ENCODE measurements at places on chromosomes 6 and 20.

GRCh38 chr6:152496731-152497130, 140.4 kb downstream of the SYNE1 start:
- no peak for DNase-seq

- no peak for DNase-seq
These were observed 9.6 kb downstream of the CLDN20 start for GRCh38 chr6:155273431-155273830.

GRCh38 chr6:125370343-125370742, 68.6 kb upstream of the HDDC2 start:
- DNase-seq = no peak

- DNase-seq = no peak
These were observed 3.0 kb downstream of the PSMF1 start for GRCh38 chr20:1121429-1121828.

DNA sequence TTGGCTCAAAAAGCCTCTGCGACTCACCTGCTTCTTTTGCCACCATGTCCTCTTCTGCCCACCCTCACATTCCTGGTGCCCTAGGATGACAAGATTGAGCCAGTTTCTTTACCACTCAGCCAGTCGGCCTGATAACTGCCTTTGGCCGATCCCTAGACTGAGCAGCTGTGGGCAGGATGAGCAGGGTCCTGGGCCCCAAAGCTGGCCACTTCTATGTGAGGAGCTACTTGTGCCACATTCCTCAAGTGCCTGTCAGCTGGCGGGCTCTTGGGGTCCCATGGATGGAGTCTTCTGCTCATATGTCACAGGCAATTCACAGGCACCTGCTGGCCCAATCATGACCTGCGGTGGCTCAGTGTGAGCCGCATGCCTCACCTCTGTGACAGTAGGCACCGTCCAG, 16.5 kb downstream of the DYNLRB1 start:
- DNase-seq = no peak

DNA sequence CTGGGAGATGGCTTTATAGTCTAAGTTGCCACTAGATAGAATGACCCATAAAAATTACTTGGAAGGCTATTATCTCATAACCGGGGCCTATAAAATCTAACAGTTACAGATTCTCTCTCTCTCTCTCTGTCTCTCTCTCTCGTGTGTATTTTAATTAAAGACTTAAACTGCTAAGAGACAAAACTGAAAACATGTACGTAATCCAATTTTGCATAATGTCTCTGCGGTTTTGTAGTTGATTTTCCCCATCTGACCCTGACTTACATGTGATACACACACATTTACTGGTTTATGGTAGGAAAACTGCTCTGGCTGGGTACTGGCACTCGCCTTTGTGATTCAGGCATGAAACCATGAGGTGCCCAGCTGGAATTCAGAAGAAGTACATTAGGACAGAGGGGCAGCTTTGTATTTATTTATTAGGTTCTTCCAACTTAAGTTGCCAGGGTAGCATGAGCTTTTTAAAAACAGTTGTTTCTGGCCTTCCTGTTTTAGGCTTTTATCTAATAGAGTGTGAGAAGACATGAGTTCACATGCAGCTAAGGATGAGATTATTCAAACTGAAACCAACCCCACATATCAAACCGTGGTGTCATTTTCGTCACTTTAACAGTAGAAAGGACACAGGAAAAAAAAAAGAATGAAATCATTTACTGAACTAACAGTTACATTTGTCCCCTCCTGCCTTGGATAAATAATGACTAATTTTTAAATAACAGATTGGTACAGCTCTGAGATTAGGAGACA, 182.5 kb downstream of the GMPR start:
- peak; percentile 61 for DNase-seq

DNA sequence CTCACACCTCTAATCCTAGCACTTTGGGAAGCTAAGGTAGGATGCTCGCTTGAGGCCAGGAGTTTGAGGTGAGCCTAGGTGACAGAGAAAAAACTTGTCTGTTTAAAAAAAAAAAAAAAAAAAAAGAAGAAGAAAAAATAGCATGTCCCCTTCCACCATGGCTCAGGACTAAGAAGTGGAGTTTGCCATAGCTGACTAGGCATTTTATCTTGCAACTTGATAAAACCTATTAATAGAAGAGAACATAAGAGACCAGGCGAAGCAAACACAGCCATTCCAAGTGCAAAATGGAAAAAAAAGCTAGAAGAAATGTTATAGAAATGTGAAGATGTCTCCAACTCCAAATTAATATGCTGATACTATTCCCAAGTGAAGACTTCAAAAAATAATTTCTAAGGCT, 277.5 kb downstream of the MEI4 start:
- no peak for DNase-seq

- DNase-seq = no peak
These were observed 39.2 kb downstream of the KIF3B start for GRCh38 chr20:32316667-32317066.

DNA sequence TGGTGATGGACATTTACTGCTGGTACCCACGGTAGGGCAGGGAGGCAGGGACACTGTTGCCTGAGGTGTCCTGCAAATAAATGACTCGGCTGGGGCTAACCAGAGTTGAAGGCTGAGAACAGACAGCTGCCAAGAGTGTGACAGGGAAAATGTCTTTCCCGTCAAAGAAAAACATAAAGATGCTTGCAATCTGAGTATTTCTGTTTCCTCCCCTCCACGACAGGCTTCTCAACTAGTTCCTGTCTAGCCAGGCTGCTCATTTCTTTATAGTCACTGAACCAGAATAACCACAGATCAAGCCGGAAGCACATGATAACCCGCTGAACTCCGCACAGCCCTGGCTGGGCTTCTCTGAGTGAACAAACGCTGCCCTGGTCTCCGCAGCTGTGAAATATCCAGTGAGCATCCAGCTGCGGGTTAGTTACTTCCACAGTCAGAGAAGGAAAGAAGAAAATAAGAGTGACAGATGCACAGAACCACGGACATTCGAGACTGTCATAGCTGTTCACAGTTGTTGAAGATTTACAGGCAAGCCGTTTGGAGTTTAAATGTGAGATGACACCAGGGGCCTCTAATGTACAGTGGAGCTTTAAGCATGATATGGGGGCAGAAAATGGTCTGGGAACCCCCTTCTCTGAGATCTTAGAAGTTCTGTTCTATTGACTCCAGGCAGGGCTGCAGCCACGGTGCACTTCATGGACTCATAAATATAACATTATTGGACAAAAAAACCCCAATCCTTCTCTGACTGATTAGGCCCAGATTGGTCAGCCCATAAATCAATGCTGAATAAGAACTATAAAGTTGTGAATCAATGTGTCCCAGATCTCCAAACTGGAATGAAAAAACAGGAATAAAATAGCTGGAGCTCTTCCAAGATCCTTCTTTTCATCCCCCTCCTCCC, 299.9 kb upstream of the SUPT3H start:
- DNase-seq = peak; percentile 49

GRCh38 chr6:26350858-26351543, 14.0 kb upstream of the BTN3A2 start:
- DNase-seq = no peak

GRCh38 chr6:34718976-34719375, 22.4 kb upstream of the ILRUN start:
- no peak for DNase-seq

GRCh38 chr6:33985947-33986346, 159.9 kb downstream of the GRM4 start:
- DNase-seq = no peak

DNA sequence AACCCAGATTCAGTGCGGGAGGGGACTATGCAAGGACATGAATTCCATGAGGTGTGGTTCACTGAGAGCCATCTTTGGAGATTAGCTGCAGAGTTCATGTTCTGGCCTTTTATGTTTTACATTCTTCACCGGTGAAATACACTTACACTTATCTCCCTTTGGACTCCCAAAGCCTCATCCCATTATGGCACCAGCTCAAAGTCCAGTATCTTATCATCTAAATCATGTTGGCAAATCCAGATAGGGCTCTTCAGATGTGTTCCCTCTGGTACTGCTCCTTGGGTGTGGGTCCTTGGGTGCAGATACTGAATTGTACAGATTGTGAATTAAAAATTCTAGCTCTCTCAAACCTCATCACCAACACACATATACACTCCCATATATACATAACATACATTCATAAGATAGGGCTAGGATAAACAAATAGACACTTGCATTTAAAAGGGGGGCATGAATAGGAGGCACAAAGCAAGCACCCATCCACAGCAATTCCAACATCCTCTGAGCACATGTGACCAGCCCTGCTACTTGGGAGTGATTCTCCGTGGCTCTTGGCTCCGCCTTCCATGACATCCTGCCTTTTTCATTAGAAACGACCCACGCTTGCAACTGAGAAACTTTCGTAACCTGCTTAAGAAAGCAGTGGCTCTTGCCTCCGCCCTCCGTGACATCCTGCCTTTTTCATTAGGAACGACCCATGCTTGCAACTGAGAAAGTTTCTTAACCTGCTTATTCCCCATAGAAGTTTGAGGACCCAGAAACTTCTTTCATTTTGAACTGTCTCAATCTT, 53.6 kb upstream of the LRRC1 start:
- DNase-seq = peak; percentile 8

- DNase-seq = no peak
These were observed 15.6 kb upstream of the GMPR start for GRCh38 chr6:16222826-16223225.

DNA sequence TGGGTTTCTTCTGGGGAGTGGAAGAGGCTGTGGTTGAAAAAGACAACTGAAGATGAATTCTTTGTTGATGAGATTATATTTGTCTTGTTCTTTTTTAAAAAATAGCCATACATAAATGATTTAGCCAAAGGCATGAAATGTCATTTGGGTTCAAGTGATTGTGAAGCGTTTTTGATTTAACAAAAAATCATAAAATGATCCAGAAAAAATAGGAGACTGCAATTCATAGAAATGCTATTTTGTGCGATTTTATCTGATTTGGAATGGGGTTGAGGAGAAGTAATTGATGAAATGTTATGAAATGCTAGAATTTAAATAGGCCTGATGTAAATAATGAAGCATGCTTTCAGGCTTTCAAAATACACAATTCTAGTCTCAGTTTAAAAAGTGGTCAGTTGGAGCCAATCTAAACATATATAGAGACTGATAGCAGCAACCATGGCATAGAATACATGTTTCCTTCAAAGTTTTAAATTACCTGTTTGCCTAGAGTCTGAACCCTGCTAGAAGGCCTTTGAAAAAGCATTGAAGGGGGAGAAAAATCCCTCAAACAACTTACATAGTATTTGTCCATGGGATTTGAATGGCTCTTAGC, 21.8 kb downstream of the PFDN4 start:
- no peak for DNase-seq

DNA sequence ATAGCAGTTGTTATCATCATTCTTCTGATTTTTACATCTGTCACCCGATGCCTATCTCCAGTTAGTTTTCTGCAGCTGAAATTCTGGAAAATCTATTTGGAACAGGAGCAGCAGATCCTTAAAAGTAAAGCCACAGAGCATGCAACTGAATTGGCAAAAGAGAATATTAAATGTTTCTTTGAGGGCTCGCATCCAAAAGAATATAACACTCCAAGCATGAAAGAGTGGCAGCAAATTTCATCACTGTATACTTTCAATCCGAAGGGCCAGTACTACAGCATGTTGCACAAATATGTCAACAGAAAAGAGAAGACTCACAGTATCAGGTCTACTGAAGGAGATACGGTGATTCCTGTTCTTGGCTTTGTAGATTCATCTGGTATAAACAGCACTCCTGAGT, 2.1 kb downstream of the CALHM6 start:
- no peak for DNase-seq

DNA sequence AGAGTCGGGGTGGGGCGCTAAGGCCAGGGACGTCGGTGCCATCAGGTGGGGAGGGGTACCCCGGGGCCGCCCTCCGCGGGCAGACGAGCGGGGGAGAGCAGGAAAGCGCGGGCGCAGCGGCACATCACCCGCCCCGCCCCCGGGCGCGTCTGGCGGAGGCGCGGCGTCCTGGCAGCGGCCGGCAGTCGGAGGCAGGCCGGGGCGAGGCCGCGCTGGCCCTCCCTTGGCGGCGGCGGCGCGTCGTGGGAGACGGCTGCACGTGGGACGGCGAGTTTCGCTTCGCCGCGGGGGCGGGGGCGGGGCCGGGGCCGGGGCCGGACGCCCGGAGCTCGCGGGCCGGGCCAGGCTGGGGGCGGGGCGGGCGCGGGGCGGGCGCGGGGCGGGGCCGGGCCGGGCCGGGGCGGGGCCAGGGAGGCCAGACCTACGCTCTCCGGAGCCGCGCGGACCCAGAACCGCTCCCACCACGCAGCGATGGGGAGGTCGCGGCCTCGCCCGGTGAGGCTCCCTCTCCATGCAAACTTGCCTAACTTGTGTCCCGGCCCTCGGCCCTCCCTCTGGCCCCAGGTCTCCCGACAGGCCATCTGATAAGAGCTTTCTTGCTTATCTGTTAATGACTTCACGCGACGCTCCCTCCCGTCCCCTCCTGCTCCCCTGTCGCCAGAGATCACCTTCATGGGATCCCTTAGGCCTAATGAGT, 12.5 kb downstream of the ITPR3 start:
- peak; percentile 25 for DNase-seq

- DNase-seq = no peak
These were observed 121.1 kb upstream of the SLC35B3 start for GRCh38 chr6:8556370-8557013.

DNA sequence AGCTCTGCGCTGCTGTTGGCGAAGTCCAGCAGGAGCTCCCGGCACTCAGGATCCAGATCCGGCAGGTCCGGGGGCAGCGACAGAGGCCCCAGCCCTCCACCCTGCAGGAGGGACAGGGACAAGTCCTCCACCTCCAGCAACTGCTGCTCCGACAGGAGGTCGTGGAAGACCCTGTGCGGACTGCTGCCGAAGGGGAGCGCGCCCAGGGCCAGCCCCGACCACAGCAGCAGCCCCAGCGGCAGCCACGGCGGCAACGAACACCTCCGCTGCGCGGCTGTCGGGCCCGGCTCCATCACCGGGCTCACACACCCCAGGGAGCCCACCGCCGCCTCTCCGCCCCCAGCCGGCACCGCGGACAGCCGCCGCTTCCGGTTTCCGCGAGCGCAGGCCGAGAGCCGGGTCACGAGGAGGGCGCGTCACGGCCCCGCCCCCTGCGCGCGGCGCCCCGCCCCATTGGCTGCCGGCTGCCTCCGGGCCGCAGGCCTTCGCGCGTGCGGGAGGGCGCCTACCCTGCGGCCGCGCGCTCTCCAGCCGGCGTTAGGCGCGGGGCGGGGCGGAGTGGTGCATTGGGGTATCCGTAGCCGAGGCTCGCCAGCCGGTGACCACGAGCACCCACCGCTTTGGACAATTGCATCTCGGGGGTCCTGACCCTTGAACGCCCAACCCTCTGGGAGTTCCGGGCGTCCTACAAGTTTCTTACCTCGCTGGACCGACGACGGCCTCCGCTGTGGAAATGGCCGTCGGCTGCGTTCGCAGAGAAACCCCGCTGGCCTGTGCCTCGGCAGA, at the start of gene OSTM1:
TSS of gene OSTM1 (minus strand) at position 383 of the 786 bp plus-strand sequence. CDS start at position 293, 90 bp downstream.
- DNase-seq = peak; percentile 91

DNA sequence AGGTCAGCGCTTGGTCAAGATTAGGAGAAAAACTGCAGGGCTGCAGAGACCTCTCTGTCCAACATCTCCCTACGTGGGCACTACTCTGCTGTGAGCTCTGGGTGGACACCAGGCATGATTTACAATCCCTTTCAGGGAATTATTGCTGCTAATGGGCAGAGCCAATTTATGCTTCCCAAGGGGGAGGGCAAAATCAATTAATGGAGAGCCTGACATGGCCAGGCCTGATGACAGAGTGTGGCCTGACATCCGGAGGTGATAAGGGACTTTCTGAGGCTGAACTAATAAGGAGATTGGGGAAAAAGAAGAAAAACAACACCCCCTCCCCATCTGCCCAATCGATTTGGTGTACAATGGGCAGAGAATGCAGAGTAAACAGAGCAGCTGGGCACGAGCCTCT, 5.0 kb upstream of the KCNK16 start:
- DNase-seq = no peak

Measured in stimulated activated CD4-positive, alpha-beta T cell treated with anti-CD3 and anti-CD28 coated beads, Interleukin-1b, Interleukin-23, amount 100 ng/mL, for 48 hours (primary cell).